ENCODE measurements at places on chromosomes 3 and 15. TPM values are rescaled to one million over a fixed set of nuclear protein-coding genes. Genes with fewer than 3 reads are reported as not detected.

Gene GYG1
- total RNA-seq, result 36.2 TPM

Gene BTBD1
- 62.9 TPM for total RNA-seq

Gene SLC7A14
- not detected for total RNA-seq

Gene UBAP1L
- 1.1 TPM for total RNA-seq

Gene NOX5
- total RNA-seq, result 0.24 TPM

Gene MYO5C
- 5.4 TPM for total RNA-seq

Gene MLF1
- 24.4 TPM for total RNA-seq

Gene MKRN2OS
- not detected for total RNA-seq

Gene RPL14
- total RNA-seq, result 712 TPM

Gene ZNF502
- total RNA-seq, result 1.3 TPM

Gene GPR149
- not detected for total RNA-seq

Gene CYP11A1
- total RNA-seq, result not detected

Gene GOLGA8G
- not detected for total RNA-seq

Gene WDR93
- total RNA-seq, result 0.13 TPM

Gene PPP1R14D
- not detected for total RNA-seq

Gene CIB2
- 29.6 TPM for total RNA-seq

Gene AQP9
- not detected for total RNA-seq

Gene EHHADH
- total RNA-seq, result 3.1 TPM

Gene SLC28A2
- total RNA-seq, result not detected

Gene CNOT10
- total RNA-seq, result 31.8 TPM

Gene PATL2
- total RNA-seq, result 0.24 TPM

Gene CHL1
- total RNA-seq, result not detected

Gene LRTM1
- not detected for total RNA-seq

Gene IL16
- total RNA-seq, result 0.25 TPM

Gene EPHB3
- total RNA-seq, result 0.50 TPM

Gene CSPG5
- 1.4 TPM for total RNA-seq

Gene GOLGA8T
- 1.7 TPM for total RNA-seq

Gene SMARCC1
- 28.1 TPM for total RNA-seq

Gene SLC6A20
- not detected for total RNA-seq

Gene GALNT15
- 0.05 TPM for total RNA-seq

Gene ROPN1B
- total RNA-seq, result not detected

Gene CHRM5
- total RNA-seq, result 0.02 TPM

Gene FAM3D
- total RNA-seq, result not detected
